ENCODE measurements at places on chromosomes 3 and 15.

DNA sequence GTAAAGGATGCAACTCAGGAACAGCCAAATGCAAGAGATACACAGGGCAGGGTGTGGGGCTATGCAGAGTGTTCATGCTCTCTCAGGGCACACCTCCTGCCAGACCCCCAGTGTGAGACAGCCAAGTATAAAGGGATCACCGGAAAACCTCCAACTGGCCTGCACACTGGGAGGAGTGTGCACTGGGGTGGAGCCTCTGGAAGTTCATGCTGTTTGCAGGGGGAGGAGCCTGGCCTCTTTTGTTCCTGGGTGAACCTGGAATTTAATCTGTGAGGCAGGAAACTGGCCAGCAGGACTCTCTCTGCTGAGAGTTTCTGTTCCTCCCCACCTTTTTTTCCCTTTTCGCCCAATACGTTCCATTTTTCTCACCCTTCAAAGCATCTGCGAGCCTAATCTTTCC is 204.1 kb downstream of the WNT5A start:
- no peak for DNase-seq

GRCh38 chr3:74004386-74004785 is 379.6 kb upstream of the PDZRN3 start:
- no peak for DNase-seq

- DNase-seq: no peak
These were observed 142.4 kb downstream of the P2RY1 start for GRCh38 chr3:152977366-152977765.

- DNase-seq: no peak
These were observed 40.5 kb upstream of the MITF start for GRCh38 chr3:69698728-69699127.

- no peak for DNase-seq
These were observed 68.2 kb downstream of the ASB7 start for GRCh38 chr15:100670505-100671021.

- DNase-seq: no peak
These were observed 22.6 kb upstream of the CMC1 start for GRCh38 chr3:28218917-28219198.

GRCh38 chr3:139935866-139936817 is 1.2 kb downstream of the CLSTN2 start:
- no peak for DNase-seq
